Mesothelial cell of epicardium (in vitro differentiated cells): ENCODE measurements at places on chromosomes 7 and 10.
A peak's percentile ranks its signal among the peaks of the same experiment; 100 is the strongest.

GRCh38 chr7:24346129-24346528, 62.1 kb downstream of the NPY start:
- no peak for DNase-seq

DNA sequence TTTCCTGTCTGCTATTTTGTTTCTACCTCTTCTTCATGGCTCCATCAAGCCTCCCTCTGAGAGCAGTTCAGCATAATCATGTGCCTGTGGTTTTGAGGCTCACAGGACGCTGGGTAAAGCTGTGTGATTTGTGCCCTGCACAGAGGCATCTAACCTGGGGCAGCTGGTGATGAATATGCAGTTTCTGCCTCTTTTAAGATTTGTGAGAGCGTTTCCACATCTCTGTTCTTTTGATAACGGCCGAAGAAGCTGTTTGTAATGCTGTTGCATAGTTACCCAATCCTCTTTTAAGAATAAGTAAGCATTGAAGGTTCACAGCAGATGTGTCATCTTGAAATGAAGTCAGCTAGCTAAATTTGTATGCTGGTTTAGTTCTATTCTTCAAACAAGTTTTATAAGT, 45.2 kb downstream of the PNLIPRP3 start:
- no peak for DNase-seq

GRCh38 chr10:110612629-110613028, 31.5 kb upstream of the RBM20 start:
- DNase-seq = no peak

- no peak for DNase-seq
Measured at GRCh38 chr7:133059263-133059662, 22.6 kb downstream of the CHCHD3 start.

DNA sequence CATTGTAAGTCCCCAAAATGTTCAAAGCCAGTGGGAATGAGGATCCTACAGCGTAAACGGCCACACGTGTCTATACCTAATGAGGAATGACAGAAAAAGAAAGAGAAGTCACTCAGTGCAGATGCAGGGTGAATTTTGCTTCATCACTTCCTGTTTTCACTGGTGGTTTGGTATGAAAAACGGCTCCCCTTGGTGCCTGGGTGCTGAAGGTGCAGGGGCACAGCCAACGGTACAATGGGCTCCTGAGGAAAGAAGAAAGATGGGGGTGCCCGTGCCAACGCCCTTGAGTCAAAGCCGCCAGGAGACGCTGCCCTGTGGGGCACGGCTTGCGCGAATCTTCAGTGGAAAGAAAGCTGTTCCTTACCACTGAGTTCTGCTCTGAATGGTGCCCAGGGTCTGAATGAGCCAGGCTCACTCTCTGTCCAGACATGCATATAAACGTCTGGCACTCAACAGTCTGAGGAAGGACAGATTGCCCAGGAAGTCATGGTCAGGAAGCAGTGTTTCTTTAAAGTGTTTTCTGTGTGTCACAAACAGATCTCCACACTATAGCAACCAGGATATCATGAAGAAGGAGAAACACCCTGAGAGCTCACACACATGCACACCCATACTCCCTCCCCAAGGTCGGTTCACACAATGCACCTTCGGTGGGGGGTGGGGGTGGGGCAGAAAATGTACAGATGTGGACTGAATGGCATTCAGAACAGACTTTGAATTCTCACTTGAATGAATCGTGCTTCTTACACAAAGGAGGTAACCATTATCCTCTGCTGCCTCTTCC, 105.8 kb downstream of the ELMO1 start:
- no peak for DNase-seq

DNA sequence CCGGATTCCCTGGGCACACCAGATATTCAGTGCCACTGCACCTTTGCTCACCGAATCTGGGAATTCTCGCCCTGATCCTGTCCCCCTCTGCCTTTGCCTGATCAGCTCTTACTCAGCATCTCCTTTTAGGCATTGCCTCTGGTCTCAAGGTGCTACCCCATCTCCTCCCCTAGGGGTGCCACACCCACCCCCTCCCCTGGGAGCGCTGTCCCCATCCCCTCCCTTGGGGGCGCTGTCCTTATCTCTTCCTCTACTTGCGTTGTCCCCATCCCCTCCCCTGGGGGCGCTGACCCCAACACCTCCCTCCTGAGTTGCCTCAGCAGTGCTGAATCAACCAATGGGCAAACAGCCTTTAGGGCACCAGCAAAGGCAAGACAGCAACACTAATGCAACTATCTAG, 686.9 kb upstream of the FOXK1 start:
- DNase-seq = no peak

DNA sequence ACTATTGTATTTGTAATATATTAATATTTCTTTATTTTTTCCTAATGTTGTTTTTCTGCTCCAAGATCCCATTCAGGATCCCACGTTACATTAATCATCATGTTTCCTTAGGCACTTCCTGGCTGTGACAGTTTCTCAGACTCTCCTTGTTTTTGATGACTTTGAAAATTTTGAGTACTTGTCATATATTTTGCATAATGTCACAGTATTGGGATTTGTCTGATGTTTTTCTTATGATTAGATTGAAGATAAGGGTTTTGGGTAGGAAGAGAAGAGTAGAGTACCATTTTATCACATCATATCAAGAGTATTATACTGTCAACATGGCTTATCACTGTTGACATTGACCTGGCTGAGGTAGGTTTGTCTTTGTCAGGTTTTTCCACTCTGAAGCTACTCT, 146.3 kb upstream of the TPK1 start:
- DNase-seq = no peak

GRCh38 chr7:129870668-129871067, 82.1 kb downstream of the UBE2H start:
- DNase-seq = no peak

GRCh38 chr10:63964406-63964805, 443.2 kb downstream of the REEP3 start:
- DNase-seq = no peak

- DNase-seq = no peak
Measured at GRCh38 chr10:62614389-62615157, 189.9 kb upstream of the ADO start.

GRCh38 chr10:103859161-103860086, 4.0 kb upstream of the SH3PXD2A start:
- DNase-seq = peak; percentile 70

DNA sequence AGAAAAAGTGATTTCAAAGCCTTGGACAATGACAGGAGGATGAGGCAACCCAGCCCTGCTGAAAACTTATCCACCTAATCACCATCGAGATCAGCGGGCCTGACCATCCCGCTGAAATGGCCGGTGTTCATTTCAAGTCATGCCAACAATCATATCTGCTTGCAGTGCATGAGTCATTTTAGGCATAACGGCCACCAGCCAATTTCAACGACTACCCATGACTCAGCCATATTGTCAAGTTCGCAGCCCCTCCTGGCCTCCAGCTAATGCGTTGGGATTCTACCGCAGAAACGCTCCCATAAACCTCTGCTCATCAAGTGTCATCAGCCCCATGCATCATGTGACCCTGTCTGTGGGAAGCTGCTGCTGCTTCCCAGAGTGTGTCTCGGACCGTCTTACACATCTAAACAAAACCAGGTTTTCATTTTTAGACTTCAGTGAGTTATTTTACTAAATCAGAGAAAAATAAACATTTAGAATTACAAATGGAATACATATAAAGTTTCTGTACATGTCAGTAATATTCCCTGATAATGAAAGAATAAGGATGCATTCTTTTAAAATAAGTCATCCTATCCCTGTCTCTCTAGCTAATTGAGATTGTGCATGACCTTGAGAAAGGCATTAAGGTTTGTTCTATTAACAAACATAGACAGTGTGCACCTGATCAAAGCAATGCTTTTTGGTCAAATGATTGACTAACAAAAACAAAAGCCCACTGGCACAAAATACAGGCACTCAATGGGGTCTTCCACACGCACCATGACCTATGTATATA, 188.9 kb downstream of the ADAM12 start:
- no peak for DNase-seq

DNA sequence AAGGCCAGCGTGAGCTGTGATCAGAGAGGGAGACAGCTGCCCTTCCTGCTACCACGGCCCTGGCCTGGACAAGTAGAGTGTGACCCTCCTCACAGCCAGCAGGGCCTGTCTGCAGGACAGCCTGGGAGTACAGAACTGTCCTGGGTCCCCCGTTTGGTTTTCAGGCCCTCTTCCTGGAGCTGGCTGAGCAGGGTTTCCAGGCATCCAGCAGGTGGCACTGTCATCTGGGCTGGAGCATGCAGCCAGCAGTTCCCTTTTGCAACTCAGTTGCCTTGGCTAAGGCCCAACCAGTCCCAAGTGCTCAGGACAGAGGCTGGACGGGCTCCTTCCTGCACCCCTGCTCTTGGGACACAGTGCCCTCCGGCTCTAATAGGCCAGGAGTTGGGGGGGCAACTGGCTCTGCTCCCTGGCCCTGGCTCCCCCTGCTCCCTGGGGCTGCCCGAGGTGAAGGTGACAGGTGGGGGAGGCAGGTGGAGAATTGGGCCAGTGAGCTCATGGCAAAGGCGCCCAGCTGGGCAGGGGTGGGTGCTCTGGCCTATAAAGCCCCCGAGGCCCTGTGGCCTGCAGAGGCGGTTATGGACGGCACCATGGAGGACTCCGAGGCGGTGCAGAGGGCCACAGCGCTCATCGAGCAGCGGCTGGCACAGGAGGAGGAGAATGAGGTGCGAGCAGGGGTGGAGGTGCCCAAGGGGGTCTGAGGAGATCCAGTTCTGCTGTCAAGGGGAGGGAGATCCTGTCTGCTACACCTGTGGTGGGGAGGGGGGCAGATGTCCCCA, at the start of gene ANKRD2:
TSS of gene ANKRD2 (plus strand) at position 566 of the 776 bp plus-strand sequence. CDS start at position 576, 10 bp downstream.
- peak; percentile 78 for DNase-seq

DNA sequence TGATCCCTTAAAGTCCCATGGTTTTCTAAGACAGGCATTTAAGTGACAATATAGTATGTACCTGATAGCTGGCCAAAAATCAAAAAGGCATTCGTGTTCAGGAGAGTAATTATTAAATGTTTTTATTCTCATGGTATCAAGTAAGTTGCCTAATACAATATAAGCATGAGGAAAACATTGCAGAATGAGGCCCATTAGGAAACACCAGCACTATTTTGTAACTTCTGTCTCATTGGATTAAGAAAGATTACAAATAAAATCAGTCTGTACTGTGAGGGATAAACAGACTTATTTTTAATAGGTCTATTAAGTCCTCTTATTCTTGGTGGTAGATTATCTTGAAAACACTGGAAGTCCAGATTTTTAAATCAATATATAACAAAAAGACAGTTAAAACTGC, 110.1 kb downstream of the SNX13 start:
- DNase-seq = no peak

DNA sequence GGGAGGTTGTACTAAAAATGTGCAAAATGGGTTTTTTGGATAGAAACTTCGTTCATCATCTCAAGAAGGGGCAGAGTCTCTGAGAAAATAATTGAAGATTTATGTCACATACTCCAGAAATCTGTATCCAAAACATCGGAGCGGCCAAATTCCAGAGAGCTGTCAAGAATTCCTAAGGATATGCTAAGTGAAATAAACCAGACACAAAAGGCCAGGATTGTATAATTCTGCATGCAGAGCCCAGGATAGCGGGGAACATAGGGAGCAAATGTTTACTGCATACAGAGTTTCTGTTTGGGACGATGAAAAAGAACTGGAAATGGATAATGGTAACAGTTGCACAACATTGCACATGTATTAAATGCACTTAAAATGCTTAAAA, 224.2 kb upstream of the AUTS2 start:
- no peak for DNase-seq
